NCI-H1417 (cell line): ENCODE measurements at places on chromosomes 1 and 21.

- no peak for DNase-seq
These were observed 6.3 kb upstream of the CLDN14 start for GRCh38 chr21:36486246-36486645.

DNA sequence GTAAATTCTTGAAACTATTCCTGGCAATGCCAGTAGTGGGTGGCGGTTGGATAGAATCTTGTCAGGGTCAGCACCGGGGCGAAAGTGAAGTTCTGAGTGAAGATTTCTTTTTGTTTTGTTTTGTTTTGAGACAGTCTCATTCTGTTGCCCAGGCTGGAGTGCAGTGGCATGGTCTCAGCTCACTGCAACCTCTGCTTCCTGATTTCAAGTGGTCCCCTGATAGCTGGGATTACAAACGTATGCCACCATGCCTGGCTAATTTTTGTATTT is 33.3 kb downstream of the PCNT start:
- no peak for DNase-seq

GRCh38 chr1:22296701-22297591 is 154.0 kb upstream of the WNT4 start:
- DNase-seq: no peak

GRCh38 chr1:155645034-155645598 is 35.1 kb downstream of the MSTO1 start:
- no peak for DNase-seq

DNA sequence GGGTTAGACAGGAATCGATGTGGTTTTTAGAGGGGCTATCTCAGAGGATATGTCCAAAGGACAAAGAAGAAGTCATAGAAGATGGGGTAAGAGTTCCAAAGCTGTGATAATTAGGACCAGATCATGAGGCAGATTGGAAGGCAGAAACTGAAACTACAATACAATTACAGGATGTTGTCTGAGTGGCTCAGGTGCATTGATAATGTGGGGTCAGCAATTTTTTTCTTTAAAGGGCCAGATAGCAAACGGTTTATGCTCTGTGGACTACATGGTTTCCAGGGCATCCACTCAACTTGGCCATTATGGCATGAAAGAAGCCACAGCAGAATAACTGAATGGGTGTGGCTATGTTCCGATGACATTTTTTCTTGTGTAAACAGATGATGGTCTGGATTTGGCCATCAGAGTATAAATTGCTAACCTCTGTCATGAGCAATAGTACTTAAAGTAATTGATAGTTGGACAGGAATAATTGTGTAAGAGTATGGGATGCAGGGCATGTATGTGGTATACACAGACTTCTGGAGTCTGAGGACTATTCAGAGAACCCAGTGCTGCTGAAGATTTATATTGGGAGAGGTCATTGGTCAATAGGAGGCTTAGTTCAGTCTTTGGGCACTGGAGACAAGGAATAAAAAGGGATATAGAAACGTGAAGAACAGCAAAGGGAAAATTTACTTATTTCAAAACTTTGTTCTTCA is 198.4 kb upstream of the ADGRL4 start:
- DNase-seq: no peak

- no peak for DNase-seq
These were observed 34.8 kb upstream of the DUSP10 start for GRCh38 chr1:221776495-221777301.

GRCh38 chr21:33293811-33294216 is 27.6 kb downstream of the IL10RB start:
- DNase-seq: no peak

- no peak for DNase-seq
These were observed 9.1 kb upstream of the SLC19A1 start for GRCh38 chr21:45551316-45551715.

- peak; percentile 88 for DNase-seq
These were observed at the start of gene ABCG1 for GRCh38 chr21:42218836-42219605. TSS of gene ABCG1 (plus strand) at chr21:42219140. CDS start at chr21:42219263, 123 bp downstream.

GRCh38 chr1:145845144-145845513 is 301 bp upstream of the NUDT17 start:
- no peak for DNase-seq

DNA sequence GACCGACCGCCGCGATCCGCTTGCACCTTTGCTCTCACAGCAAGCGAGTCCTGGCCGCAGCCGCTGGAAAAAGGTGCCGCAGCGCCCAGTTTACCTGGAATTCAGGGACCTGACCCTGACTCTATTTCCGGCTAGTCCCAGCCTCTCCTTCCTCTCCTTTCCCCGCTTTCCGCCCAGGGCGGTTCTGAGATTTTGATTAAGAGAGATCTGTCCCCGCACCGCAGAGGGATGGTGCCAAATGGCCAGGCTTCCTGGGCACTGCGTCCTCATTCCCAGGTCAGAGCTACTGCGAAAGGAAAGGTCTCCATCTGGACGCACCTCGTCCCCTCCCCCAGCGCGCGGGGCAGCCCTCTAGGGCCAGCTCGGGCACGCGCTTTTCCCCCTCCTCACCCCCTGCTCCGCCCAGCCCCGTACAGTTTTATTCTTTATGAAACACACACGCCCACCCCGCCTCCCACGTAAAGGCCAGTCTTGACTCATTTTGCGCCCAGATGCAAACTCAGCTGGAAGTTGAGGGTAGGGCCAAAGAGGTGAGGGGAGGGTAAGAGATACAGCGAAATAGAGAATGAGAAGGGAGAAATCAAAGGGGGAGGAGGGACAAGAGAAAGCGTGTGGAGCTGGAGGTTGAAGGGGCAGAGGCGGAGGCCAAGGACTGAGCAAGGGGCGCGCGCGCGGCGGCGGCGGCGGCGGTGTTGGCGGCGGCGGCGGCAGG is 411.8 kb upstream of the ESRRG start:
- no peak for DNase-seq

DNA sequence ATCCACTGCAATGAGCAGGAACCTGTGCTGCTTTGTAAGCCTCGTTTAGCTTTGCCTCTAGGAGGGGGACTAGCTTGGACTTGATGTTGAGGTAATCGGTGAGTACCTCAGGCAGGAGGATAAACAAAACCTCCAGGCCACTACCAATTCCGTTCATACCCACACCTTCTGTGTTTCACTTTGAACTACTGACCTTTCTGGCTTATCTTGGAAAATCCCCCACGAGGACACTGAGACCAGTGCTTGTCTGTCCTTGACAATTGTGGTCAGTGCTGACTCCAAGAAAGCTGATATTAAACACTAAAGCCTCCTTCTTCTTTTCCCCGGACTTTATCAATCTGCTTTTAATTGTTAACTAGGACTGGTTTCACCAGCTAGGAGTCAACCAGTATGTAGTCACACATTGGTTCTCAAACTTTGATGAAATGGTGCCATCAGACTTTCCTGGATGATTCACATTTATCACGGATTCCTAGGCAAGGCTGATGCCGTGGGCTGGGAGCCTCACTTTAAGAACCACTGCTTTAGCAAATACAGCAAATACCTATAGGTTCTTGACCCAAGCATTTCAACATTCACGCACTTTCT is 52.7 kb downstream of the TGFB2 start:
- DNase-seq: no peak

DNA sequence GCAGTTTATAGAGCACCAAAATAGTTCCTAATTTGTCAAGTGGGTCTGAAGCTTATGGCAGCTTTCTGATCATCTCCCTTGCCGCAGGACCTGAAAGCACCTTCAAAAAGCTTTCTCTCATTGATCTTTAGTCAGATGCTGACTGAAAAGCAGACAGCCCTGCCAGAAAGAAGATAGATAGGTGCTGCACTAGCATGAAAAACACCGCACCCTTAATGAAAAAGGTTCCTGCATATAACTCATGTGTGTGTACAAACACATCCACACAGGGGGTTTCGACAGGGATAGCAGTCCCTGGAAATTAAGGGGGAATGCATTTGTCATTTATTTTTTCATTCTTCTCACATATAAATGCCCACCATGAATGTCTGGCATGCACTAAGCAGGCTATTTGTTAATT is 361.7 kb upstream of the SNX7 start:
- no peak for DNase-seq

GRCh38 chr21:33849834-33850233 is 65.8 kb downstream of the ATP5PO start:
- no peak for DNase-seq

DNA sequence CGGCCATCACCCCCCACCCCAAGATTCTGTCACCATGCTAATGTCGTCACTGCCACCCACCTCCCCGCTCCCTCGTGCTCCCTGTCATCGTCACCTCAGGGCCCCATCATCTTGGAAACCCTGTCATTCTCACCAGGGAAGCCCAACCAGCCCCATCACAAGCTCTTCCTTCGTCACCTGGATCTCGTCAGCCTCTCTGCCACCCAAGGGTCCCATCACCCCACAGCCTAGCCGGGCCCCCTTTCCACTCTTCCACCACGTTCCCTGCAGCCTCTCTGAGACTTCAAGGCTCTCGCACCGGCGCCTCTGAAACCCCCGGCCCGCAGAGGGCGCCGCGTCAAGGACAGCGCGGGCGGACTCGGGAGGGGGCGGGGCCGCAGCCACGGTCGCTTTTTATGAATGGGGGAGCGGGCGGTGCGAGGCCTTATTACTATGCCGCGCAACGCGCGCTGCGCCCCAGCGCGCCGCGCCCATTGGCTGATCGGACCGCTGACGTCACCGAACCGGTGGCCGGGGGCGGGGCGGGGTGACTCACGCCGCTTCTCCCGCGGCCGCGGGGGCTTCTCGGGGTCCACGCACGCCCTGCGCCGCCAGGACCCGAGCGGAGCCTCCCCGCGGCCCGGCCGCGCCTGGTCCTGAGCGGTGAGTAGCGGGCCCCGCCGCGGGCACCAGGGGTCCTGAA is at the start of gene GPR3:
Gene GPR3, plus strand, starts transcription at position 527 of the 682 bp plus-strand sequence. CDS start 1,177 bp downstream, outside the sequence.
- peak; percentile 89 for DNase-seq

GRCh38 chr1:230145505-230145899 is 78.5 kb downstream of the GALNT2 start:
- no peak for DNase-seq

GRCh38 chr1:171083222-171083621 is 7.5 kb upstream of the FMO3 start:
- DNase-seq: peak; percentile 98

DNA sequence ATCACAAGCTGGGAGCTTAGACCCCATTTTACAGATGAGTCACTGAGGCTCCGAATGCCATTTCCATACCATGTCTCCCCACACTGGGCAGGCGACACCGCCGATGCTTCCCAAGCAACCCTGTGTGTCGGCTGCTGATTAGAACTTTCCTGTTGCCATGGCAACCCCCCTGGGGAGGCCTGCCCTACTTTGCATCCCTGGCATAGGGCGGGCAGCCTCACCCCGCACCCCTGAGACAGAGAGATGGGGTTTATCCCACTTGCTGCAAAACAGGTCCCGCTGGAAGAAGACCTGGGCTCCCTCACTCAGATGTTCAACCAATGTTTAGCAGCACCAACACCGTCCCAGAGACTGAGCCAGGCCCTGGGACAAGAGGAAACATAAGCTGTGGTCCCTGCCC is 81.5 kb downstream of the CAMK2N1 start:
- DNase-seq: peak; percentile 43

GRCh38 chr1:55363268-55363667 is 148.1 kb upstream of the USP24 start:
- DNase-seq: no peak

DNA sequence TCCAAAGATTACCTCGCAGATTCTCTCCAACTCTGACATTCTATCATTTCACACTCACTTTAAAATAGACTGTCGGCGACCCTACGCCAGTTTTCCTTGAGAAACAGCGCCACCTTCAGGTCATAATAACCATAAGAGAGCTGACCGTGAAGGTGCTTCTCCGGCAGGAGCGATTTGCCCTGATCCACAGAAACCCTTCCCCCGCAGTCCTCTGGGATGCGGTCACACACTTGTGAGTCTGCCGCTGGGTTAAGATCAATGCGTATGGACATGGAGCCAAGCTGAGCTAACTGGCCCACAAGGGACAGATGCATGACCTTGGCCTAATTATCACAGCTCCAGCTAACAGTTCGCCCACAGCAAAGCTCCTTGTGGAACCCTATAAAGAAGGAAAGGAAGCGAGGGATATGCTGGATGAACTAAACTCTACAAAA is 32.8 kb upstream of the IFNAR2 start:
- peak; percentile 90 for DNase-seq

DNA sequence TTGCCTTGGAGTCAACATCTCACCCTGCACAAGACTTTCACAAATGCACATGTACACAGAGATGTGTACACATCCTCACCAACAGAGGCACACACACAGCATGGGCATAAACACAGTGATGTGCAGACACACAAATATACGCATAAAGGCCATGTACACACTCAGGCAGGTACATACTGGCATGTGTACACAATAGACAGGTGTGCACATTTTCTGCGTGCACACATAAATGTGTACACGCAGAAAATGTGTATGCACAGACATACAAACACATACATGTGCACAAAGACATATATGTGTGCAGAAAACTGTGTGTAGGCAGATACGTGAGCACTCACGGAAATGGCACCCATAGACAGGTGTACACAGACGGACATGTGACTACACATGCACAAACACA is 85.3 kb upstream of the ZBTB40 start:
- no peak for DNase-seq

DNA sequence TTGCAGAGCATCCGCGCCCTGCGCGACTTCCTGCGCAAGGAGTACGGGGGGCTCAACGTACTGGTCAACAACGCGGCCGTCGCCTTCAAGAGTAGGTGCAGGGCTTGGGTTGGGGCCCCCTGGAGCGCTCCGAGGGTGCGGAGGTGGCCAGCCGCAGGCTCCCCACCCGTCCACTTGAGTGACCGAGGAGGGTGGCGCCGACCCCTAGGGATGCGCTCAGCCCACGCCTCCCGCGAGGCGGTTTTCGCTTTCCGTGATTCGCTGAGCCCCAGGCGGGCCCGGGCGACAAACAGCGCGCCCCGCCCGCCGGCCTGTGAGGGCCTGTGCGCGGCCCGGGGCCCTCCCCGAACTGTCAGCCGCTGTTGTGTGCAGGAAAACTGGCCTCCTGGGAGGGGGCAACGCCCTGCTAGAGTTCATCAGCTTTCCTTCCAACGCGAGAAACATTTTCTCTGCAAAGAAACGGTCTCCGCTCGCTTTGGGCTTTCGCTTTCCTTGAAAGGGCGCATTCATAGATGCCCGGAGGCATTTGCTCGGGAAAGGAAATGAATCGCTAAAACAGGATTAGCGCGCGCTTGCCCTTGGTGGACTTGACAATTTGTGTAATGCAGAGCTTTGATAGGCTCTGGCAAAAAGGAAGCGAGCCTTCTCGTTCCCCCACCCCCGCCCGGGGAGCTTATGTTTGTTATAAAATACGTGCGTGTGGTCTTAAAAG is 668 bp downstream of the CBR3 start:
- DNase-seq: peak; percentile 93

DNA sequence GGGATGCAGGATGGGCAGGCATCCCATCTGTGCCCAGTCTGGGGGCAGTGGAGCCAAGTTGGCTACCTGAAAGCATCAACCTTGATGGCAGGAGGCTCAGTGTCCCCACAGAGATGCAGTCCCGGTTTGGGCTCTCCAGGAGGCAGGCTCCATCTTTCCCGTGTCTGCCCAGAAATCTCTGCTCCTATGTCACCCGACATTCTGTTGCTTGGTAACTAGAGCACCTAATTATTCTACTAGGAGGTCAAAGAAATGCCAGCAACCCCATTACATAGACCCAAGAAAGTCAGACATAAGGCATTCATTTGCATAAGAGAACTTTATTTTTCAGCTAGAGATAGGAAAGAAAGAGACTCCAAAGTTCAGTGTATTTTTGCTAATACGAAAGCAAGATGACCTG is 100.3 kb upstream of the BACE2 start:
- DNase-seq: peak; percentile 12
